ENCODE measurements at places on chromosomes 4 and X.
A peak's percentile ranks its signal among the peaks of the same experiment; 100 is the strongest.

GRCh38 chr4:61275241-61275640 lies 75.1 kb downstream of the ADGRL3 start:
- DNase-seq = no peak

DNA sequence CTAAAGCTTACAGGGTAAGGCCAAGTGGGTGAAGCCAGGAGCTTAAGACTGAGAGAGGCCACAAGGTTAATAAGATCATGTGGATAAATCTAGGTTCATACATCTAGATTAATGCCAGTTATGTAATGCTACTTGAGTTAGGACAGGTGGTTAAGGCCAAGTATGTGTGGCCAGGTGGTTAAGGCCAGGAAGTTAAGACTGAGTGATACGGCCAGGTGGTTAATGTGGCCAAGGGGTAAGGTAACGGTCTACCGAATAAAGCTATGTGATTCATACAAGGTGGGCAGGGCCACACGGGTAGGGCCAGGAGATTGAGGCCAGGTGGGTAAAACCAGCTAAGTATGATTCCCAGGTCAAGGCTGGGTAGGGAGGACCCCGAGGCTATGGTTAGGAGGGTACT lies 223.0 kb downstream of the TACR3 start:
- DNase-seq = no peak

GRCh38 chr4:102734116-102734515 lies 26.7 kb downstream of the MANBA start:
- DNase-seq = no peak

DNA sequence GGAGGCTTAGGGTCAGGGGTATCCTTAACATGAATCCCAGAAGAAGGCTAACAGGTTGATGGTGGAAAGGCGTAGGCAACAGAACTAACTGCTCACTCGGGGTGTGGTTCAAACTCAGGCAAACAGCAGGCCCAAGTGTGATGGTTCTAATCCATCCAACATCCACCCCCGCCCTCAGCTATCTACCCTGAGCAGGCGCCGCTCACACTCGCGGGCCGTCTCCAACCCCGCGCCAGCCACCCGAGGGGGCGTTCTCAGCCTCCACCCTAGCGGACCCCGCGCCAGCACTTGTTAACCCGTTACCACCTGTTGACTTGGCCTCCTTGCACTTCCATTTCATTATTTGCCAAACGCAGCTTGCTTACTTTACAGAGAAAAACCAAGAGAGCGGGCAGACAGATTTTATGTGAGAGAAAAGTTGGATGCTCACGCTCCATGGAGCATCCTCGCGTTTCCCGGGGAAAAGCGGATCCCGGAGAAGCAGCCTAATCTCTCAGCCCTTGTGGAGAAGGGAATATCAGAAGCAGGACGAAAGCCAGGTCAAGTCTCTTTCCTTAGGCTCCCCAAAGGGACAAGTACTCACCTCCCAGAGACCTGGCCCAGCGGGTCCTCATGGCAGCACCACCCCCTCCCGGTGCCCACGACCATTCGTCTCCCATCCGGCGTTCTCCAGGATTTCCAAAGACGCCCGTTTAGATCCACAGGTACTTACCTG lies 773 bp downstream of the SNCA start:
- DNase-seq = no peak

DNA sequence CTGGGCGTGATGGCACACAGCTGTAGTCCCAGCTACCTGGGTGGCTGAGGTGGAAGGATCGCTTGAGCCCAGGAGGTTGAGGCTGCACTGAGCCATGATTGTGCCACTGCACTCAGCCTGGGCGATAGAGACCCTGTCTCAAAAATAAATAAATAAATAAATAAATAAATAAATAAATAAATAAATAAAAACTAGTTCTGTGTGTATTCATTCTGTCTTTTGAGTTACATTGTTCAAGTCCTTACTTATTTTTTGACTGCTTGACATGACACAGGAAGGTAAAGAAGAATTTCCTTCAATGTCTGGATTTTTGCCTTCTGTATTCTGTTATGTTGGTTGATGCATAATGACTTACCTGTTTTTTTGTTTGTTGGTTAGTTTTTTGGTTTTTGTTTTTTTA lies 2.2 kb upstream of the NAA10 start:
- DNase-seq = no peak

GRCh38 chr4:6319530-6320150 lies 50.0 kb downstream of the WFS1 start:
- no peak for DNase-seq

- DNase-seq = no peak
These were observed 36.9 kb downstream of the NR3C2 start for GRCh38 chr4:148405161-148405893.

DNA sequence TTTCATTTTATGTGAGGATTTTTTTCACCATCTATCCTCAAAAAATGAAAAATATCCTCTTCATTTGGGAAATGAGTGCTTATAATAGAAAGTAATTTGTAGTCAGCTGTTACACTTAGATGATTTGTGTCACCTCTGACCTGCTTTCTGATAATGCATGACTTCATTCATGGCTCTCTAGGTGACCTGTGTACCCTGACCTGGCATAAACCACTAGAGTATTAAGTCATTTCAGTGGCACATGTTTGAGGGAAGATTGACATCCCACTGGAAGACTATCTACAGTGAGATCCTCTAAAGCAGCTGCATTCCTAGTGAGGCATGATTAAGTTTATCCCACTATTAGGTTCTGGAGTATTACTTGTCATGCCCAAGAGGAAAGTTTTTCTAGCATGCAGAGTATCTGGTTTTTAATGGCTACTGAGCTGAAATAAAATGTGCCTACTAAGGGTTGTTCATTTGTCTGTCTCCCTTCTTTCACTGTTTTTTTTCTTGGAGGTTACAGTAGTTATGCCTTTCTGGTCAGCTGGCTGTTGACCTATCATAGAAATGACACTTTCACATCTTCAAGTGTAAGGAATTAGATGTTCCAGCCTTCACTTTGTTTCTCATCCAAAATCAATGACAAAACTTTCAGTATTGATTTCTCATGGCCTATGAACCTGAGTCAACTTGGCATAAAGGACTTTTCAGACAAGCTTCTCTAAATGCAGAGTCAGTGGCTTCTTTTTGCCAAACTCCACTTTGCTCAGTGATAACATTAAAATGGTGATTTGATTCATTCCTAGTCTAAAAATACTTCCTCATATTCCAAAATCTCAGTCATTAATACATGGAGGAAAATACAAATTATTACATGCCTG lies 33.1 kb downstream of the TET2 start:
- no peak for DNase-seq

- DNase-seq = no peak
These were observed 50.4 kb upstream of the TRAM1L1 start for GRCh38 chr4:117135634-117136354.

DNA sequence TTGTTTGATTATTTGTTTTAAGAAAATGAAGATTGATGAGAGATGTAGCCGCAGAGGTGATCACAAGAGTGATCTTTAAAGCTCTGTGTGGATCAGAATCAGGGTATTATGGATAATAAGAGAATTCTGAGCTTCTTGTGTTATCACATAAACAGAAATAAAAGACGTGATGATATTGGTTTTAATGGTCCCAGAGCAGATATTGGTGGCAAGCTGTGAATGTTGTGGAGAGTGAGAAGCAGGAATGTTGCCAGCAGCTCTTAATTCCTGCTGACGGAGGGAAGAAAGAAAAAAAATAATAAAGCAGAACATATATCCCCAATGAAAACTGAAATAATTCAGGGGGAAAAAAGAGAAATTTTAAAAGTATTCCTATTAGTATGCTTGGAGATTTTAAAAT lies 1015.9 kb downstream of the PCDH18 start:
- no peak for DNase-seq

GRCh38 chrX:37302569-37302968 lies 46.6 kb upstream of the PRRG1 start:
- no peak for DNase-seq

DNA sequence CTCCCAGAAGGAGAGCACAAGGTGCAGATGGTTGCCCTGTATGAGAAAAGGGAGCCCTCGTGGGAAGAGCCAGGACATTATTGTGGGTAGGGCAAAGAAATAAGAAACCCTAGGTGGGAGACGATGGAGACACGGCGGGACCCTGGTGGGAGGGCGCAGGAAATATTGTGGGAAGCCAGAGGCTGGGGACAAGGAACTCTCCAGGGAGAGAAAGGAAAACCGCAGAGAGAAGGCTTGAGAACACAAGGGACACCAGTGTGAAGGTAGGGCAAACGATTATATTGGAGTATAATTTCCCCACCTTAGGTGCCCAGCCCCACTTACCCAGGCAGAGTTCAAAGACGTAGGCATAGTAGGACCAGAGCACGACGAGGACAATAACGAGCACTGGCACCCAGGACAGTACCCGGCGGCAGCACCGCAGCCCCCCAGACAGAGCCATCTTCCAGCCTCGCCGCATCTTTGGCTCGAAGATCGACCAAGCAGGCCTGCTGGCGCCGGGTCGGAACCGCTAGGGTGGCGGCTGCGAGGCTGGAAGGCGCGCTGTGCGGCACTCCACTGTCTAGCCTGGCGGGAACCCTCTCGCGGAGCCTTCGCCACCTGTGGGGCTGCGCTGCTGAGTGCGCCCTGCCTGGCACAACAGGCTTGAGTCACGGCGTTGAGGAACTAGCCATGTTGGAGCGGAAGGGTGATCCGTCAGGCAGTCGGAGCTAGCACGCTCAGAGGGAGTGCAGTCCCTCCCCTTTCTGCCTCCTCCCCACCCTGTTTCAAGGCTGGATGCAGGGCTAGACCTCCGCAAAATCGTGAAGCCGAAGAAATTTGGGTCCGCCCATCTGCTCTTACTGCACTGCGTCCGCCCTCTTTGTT lies at the start of gene ZDHHC15:
Gene ZDHHC15, minus strand, starts transcription at position 473 of the 867 bp plus-strand sequence. Its CDS starts 13 bp downstream, at position 460.
- peak; percentile 44 for DNase-seq

GRCh38 chrX:69546417-69546816 lies 42.3 kb downstream of the NALF2 start:
- DNase-seq = no peak

GRCh38 chr4:116361790-116362189 lies 723.6 kb downstream of the TRAM1L1 start:
- no peak for DNase-seq

DNA sequence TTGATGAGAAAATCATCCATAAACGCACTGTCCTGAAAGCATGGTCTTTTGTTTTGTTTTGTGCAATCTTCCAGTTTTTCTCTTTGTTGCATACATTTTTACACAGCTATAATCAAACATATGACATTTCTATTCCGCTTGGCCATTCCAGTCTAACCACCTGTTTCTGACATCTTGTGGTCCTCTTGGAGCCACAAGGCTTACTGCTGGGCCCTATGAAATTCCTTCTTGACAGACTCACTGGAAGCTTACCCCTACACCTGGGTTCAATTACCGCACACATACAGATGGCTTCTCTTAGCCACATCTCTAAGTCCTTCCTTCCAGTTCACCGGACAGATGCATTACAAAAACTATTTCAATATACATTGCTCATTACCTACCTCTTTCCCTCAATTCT lies 72.4 kb downstream of the PAPSS1 start:
- no peak for DNase-seq

- no peak for DNase-seq
These were observed 91.2 kb downstream of the RTL5 start for GRCh38 chrX:72040506-72040905.

GRCh38 chr4:11729548-11729947 lies 300.9 kb upstream of the HS3ST1 start:
- DNase-seq = no peak

DNA sequence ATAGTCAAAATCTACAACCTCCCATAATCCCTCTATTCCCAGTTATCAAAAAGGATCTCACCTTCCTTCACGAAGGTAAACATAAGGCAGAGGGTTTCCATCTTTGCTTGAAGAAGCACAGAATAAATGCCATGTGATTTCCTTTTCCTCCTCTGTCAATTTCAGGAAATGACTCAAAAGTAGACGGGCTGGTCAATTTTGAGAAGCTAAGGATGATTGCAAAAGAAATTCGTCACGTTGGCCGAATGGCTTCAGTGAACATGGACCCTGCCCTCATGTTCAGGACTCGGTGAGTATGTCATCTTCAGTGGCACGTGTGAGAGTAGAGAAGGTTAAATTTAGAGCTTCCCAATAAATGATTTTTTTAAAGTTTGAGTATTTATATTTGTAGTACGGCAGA lies 240.2 kb downstream of the RAPGEF2 start:
- no peak for DNase-seq

DNA sequence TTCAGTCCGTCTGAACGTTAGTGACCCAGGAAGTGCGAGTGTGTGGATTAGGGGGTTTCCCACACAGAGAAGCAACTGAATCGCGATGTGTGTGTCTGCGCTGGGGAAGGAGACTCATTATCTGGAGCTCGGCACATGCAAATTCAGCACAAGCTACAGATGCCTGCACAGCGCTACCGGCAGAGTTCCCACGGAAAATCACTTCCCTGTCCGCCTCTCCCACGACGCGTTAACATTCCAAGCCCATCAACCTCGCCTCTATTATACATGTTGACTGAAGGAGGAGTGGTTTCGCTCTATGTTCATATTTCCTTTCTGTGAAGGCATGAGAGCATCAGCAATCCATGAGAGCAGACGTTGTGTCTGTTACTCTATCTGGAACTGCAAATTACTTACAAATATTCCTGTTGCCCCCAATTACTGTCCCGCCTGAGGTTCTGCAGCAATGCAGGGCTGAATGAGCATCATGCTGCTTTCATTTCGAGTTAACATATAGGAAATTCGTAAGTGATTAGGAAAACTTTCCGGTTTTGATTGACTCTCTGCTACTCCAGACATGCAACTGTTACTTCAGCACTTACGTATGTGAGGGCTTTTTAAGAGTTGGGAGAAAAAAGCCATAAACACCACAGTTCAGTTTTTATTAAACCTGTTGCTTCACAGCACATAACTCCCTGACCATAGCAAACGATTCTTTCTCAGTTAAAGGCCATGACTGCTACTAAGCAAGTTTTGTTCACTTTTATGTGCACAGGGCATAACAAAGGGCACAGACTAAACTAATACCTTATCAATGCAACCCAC lies 15.0 kb upstream of the MTNR1A start:
- DNase-seq = no peak

GRCh38 chr4:21858971-21859370 lies 89.6 kb downstream of the KCNIP4 start:
- no peak for DNase-seq

GRCh38 chr4:37767546-37767945 lies 58.9 kb upstream of the PGM2 start:
- no peak for DNase-seq

DNA sequence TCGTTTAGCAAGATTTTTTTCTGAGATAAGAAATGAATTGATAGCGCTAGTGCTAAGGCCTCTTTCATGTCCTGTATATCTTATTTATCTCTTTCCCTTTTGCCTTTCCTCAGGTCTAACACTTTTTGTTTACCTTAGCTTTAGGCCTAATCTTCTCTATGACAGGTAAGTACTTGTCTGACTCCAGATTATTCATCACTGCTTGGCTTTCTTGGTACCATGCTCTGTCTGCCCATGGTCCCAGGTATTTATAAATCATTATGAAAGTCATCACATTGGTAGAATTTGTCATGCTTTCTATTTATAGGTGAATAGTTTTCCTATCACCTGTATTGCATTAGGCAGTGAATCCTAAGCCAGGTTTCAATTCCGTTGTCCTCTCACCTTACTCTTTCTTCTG lies 99.5 kb upstream of the CTSO start:
- DNase-seq = no peak

- DNase-seq = no peak
These were observed 146.5 kb downstream of the SPANXN1 start for GRCh38 chrX:145393702-145394235.

Measured in CD4-positive, alpha-beta memory T cell (primary cell).